ENCODE measurements at places on chromosomes 16 and 17.

DNA sequence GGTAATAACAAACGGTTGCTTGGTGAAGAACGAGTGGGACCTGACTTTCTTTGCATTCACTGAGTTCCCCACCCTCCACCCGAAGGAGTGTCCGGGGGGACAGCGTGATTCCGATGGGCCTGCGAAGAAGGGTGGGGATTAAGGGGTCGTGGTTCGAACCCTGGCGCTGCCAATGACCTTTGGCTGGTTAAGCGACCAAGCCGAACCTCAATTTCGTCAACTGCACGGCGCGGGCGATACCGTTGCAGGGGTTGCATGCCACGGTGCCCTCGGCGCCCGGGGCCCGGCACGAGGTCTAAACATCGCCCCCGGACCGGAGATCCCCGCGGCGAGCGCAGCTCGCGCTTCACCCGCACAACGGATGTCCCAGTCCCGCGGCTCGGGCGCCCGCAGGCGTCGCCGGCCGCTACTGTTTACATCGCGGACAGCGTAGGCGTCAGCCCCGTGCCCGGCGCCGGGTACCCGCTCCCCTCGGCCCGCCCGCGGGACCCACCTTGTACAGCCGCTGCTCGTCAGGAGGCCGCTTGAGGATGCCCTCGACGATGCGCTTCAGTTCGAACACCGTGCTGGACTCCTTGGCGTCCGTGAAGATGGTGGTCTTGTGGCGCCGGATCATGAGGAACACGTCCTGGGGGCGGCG is 460 bp downstream of the ELOB start:
- no peak for DNase-seq

- no peak for DNase-seq
These were observed 492.2 kb downstream of the KCNJ2 start for GRCh38 chr17:70661342-70662222.

DNA sequence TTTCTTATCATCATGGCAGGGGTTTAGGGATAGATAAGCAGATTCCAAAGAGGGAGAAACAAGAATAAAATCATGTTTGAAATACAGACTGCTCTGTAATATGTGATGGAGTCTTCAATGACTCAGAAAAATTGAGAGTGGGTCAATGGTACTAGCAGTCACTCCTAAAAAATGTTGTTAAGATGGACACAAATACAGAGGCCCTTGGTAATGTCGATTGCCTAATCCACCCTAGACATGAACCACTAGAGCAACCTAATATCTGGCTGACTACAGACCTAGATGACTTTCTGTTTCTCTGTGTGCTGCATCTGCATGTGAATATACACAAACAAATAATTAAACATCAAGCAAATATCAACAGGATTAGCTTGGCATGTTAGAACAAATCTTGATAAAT is 135.8 kb downstream of the CDH8 start:
- no peak for DNase-seq

DNA sequence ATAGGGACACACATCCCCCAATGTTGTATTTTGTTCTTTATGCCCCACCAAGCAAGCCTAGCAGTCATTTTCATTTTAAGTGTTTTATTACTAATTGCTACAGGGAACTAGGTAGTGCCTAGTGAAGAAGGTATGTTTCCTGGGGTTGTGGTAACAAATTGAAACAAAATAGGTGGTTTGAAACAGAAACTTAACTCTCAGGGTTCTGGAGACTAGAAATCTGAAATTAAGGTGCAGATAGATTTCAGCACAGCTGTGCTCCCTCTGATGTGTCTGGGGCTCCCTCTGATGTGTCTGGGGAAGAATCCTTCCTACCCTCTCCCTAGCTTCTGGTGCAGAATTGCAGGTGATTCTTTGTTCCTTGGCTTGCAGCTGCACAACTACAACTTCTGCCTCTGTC is 390.1 kb downstream of the ZFHX3 start:
- DNase-seq: no peak

DNA sequence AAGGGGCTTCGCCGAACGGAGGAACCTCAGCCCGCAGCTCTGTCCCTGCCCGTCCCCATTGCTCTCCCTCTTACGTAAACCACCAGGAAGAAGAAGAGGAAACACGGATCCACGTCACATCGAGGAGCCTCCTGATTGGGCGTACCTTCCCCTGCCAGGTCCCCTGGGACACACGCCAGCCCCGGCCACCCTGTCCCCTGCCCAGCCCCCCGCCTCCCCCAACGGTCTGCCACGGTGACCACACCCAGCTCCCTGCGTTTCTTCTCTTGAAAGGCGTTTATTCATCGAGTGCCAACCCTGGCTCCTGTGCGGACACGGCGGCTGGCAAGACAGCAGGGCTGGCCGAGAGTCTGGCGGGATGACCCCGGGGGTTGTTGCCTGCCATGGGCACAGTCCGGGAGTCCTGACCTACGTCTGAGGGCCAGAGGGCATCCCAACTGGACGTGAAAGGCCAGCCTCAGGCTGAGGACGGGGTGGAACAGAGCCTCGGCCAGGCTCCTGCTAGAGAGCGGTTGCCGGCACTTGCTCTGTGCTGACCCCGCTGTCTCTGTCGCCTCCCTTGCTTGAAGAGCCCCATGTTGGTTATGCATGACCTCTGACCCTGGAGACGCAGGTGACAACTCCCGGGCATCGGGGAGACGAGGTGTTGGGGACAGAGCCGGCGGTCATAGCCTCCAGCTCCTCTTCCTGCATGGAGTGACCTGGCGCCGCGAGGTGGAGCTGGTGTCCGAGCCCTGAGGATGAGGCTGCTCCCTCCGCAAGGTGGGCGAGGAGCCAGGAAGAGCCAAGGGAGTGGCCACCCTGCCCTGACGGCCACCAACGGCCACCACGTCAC is 40.5 kb upstream of the ACSF3 start:
- peak; percentile 70 for DNase-seq

DNA sequence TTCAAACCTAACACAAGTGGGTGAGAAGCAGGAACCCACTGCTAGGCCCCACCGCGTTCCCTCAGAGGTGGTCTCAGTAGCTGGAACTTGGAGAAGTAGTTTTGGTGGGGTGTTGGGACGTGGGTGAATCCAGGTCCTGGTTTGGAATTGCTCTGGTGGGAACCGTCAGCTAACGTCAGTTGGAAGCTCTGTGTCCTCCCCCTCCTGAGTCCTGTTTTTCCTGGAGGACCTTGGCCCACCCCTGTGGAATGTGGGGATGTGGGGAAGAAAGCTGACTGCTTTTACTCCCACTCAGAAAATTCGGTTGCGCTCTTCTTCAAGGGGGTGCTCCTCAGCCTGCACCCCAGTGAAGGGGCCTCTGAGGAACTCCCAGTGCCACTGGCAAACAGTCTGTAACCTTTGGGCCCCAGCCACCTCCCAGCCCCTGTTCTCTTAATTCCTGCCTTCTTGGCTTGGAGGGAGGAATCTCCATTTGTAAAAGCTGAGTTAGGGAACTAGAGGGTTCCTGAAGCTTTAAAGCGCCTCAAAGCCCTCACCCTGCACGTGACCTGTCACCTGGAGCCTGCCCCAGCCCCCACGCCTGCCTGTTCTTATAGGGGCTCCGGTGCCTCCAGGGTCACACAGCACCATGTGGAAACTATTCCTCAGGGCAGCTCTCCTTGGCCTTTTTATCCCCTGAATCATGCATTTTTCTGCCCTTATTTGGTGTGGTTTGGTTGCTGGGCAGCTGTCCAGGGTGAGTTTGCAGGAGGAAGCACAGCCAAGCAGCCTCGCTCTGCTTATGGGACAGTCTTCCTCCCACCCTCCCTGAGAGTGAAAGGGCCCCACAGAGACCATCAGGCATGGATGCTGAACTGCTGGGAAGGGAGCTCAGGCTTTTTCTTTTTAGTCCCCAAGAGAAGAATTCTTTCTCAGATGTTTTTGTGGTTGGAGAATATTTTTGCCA is 16.2 kb upstream of the NAGLU start:
- no peak for DNase-seq

- DNase-seq: no peak
These were observed 35.4 kb downstream of the ITGAM start for GRCh38 chr16:31295206-31295605.

GRCh38 chr17:80683625-80684104 is 139.0 kb downstream of the RPTOR start:
- DNase-seq: no peak

Data from NCI-H2171 treated with DMSO at 0.1 percent for 48 hours (cell line).